ENCODE measurements at places on chromosomes 12 and 14. TPM values are rescaled to one million over a fixed set of nuclear protein-coding genes. Genes with fewer than 3 reads are reported as not detected.

Gene CAPZA3
- total RNA-seq, result not detected

Gene MYO1H
- total RNA-seq, result not detected

Gene CEBPE
- total RNA-seq, result 0.84 TPM

Gene HOXC11
- total RNA-seq, result not detected

Gene ASCL1
- not detected for total RNA-seq

Gene SYNDIG1L
- not detected for total RNA-seq

Measured in CD4-positive, alpha-beta memory T cell (primary cell).